Hematopoietic multipotent progenitor cell treated with erythropoietin and hydrocortisone succinate and interleukin-3 and kit ligand, for 15 days (in vitro differentiated cells): ENCODE measurements at places on chromosomes 16 and 17.

DNA sequence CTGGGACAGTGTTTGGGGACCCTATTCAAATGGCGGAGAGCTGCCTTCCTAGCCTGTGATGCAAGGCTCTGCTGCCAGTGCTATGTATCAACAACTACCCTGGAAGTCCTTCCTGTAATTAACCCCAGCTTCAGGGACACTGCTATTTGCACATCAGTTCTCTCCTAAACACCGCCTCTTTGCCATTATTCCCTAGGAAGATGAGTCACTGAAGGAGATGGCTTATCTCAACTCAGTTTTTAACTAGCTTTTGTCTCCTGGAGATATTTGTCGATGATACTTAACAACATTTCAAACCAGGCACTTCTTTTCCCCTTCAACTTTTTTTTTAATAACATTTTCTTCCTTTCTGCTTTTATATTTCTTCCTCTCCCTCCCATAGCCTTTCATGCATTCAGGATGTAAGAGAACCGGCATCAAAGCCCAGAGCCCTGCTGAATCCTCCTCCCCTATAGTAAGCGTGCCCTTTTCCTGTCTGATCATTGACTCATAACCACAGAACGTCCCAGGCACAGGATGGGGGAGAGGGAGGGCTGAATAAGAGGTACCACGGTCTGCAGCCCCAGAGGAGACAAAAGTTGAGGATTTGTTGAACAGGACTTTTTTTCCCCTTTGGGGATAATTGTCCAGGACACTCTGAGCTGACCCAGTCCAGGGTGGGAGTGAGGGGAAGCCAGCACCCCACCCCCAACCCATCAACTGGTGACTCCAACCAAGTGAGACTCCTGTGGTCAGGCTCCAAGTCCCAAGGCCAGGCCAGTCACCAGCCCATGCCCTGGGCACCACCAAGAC is 387.8 kb upstream of the SALL1 start:
- no peak for DNase-seq

GRCh38 chr16:57003439-57004386 is 14.4 kb downstream of the NLRC5 start:
- DNase-seq = no peak

- DNase-seq = no peak
These were observed 17.1 kb downstream of the MRTFB start for GRCh38 chr16:14088155-14088753.

DNA sequence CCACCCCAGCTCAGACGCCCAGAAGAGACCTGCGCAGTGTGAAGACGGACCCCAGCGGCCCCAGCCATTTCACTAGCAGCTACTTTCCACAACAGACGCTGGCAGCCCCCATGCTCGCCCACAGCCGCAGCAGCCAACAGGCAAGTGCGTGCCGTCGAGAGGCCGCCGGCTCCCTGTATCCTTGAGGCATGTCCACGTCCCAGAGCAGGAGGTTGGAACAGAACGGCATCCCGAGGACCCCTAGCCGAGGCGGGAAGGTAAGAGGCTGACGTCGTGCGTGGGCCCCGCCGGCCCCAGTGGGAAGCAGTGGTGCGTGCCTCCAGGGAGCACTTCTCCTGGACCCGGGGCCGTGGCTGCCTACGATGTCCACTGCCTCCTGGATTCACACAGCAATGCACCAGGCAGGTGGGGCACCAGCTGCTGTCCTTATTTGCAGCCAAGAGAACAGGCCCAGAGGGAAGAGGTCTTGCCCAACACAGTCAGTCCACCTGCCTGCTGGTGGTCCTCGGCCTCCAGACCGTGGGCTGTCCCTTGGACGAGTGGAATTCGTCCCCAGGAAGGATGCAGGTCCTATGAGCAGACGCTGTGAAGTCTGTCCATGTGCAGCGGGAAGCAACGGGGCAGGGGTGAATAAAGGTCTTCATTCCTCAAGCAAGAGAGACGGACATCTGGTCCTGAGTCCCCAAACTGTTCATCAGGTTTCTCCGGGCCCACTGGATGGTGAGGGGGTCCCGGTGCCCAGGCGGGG is 38.5 kb downstream of the SLC7A5 start:
- no peak for DNase-seq

- no peak for DNase-seq
These were observed 18.5 kb downstream of the RGS9 start for GRCh38 chr17:65155622-65156021.

- DNase-seq = no peak
These were observed 301.7 kb upstream of the PMFBP1 start for GRCh38 chr16:72473631-72474030.

- no peak for DNase-seq
These were observed 112.5 kb downstream of the MAP2K4 start for GRCh38 chr17:12133183-12133582.

- no peak for DNase-seq
These were observed 13.9 kb downstream of the CNEP1R1 start for GRCh38 chr16:50038756-50039529.

GRCh38 chr17:79654960-79655382 is 44.1 kb upstream of the RBFOX3 start:
- DNase-seq = no peak

DNA sequence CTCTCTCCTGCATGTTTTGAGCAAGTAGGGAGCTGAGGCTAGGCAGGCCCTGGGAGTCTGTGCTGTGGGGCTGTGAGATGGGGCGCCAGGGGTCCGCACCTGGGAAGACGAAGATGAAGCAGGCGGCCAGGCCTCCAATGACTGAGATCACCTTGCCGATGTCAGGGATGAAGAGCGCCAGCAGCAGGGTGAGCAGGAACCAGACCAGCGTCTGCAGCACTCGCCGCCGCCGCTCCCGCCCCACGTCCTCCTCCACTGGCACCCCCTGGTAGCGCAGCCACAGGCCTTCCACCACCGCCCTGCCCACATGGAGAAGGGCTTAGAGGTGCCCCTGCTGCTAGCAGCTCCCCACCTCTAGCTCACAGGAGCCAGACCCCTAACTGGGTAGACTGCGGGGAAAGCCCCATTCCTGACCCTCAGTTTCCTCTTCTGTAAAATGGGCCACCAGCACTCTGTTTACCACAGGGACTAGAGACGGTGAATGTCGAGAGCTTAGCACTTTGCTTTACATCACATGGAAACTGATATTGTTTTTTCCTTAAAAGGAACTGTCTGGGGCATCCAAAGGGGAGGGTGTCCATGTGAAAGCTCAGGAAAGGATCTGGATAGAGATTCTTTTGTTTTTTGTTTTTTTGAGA is 13.5 kb downstream of the SLC38A7 start:
- DNase-seq = no peak

GRCh38 chr17:46758614-46759013 is 59.9 kb downstream of the WNT3 start:
- no peak for DNase-seq

- no peak for DNase-seq
These were observed 2.7 kb downstream of the DLX3 start for GRCh38 chr17:49992191-49992932.

DNA sequence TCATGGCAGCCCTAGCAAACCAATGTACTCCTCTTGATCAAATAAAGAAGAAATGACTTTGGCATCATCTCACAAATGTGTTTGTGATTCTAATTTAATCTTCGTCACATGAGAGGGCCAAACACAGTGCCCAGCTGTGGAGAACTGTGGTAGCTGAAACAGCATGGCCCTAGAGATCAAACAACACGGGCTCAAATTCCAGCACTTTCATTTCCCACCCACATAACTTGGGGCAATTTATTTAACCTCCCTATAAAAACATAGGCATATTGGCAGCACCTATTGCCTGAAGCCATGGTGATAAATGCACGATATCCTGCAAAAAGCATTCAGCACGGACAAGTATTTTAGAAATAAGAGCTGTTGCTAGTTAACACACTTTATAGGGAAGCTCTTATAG is 2.5 kb downstream of the ACSM1 start:
- DNase-seq = no peak

- no peak for DNase-seq
These were observed 4.8 kb downstream of the SLC6A4 start for GRCh38 chr17:30230596-30231125.

DNA sequence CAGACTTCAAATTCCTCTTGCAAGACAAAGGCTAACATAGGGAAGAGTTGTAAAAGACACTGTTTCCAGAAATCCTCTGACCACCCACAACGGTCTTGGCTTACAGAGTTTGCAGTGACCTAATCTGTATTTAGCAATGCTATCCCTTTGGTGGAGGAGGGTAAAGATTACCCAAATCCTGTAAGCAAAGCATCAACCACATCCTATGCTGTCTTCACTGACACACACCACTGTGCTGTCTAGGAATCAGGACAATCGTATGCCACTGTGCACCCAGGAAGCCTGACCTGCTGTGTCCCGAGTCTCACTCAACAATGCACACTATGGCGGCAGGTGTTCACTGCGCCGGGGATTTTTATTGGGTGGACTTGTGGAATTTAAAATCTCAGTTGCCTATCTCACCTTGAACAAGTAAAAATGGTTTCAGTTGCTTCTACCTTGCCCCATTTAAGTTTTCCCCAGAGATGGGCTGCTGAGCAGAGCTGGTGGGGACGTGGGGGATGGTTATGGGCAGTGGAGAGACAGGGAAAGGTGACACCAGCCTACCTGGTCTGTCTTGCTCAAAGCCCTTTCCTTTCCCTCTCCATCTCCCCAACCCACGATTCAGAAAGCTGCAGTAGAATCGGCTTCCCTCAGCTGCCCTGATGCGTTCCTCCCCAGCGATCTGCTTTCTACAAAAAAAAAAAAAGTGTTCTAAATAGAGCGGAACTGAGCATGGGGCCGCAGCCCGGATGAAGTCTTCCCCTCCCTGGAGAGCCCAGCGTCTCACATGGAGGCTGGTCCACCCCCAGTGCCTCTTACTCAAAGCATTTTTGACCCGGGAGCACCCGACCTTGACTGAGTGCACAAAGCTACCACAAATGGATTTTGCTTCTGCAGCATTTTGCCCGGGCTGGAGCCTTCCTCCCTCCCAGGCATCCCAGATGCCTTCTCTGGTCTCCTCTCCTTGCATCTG is 271.5 kb downstream of the SOX9 start:
- DNase-seq = no peak

DNA sequence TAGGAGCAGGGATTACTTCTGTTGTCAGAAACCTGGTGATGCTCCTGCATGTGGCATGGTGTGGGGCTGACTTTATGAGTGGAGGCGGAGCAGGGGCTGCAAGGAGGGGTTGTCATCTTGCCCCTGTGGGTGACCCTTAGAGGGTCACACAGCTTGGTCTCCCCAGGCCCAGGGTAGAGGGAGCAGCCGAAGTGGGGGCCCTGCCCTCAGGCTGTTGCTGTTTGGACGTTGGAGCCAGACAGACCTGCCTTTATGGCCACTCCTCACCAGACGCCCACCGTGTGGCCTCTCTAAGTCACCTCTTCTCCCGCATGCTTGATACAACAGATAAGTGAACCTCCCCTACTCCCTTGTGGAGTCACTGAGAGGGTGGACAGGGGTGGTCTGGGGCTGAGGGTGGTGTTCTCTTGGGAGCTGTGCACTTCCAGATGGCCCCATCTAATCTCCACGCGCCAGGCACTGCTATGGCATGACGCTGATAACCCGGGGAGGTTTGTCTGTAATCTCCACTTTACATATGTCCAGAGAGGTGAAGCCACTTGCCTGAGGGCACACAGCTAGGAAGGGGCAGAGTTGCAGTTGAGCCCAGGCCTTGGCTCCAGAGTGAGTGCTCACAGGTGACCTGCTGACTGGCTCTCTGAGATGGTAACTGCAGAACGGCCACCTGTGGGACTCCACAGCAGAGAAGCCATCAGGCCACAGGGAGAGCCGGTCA is 10.0 kb downstream of the MAP2K3 start:
- peak; percentile 98 for DNase-seq

DNA sequence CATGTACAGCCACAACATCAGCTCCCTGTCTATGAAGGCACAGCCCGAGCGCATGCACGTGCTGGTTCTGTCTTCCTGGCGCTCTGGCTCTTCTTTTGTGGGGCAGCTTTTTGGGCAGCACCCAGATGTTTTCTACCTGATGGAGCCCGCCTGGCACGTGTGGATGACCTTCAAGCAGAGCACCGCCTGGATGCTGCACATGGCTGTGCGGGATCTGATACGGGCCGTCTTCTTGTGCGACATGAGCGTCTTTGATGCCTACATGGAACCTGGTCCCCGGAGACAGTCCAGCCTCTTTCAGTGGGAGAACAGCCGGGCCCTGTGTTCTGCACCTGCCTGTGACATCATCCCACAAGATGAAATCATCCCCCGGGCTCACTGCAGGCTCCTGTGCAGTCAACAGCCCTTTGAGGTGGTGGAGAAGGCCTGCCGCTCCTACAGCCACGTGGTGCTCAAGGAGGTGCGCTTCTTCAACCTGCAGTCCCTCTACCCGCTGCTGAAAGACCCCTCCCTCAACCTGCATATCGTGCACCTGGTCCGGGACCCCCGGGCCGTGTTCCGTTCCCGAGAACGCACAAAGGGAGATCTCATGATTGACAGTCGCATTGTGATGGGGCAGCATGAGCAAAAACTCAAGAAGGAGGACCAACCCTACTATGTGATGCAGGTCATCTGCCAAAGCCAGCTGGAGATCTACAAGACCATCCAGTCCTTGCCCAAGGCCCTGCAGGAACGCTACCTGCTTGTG is 10.7 kb downstream of the CHST4 start:
- DNase-seq = no peak

- peak; percentile 61 for DNase-seq
These were observed 47.5 kb downstream of the HAPSTR1 start for GRCh38 chr16:9138731-9139501.

DNA sequence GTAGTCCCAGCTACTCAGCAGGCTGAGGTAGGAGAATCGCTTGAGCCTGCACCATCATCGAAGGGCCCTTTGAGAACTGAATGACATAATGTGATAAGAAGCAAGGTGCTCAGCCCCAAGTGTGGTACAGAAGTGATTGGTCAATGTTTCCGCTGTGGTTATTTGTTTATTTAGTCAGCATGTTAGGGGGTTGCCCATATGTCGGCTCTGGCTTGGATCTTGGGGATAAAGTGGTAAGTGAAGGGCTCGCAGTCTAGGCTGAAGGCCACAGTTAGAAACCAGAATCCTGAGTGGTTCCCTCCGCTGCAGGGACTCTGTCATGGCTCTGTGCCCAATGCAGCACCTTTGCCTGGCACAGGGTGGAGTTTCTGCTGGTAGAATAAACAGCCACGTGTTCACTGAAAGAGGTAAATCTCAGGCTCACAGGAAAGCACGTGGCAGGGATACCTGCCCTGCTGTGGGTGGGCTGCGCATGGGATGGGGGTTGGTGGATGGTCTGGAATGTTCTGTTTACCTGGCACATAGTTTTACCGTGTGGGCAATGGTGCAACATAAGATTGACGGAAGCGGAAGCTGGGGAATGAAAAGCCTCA is 35.4 kb downstream of the SYT17 start:
- no peak for DNase-seq

GRCh38 chr17:62999736-63000135 is 33.7 kb downstream of the TANC2 start:
- no peak for DNase-seq

- DNase-seq = peak; percentile 75
These were observed at the start of gene TMEM219 for GRCh38 chr16:29961479-29962343. TMEM219 (plus strand) TSS chr16:29962079; CDS start chr16:29963144, 1,065 bp downstream.
